ENCODE measurements at places on chromosomes 7 and 10. TPM values are rescaled to one million over a fixed set of nuclear protein-coding genes. Genes with fewer than 3 reads are reported as not detected.
A peak's percentile ranks its signal among the peaks of the same experiment; 100 is the strongest.

Gene DGKI
- not detected for total RNA-seq

Gene AKR1C3
- total RNA-seq = 551 TPM

- DNase-seq = no peak
Observed at GRCh38 chr10:118629211-118629610, 33.8 kb upstream of the PRLHR start.

GRCh38 chr7:134777908-134778580 is 1.4 kb upstream of the CALD1 start:
- no peak for DNase-seq

DNA sequence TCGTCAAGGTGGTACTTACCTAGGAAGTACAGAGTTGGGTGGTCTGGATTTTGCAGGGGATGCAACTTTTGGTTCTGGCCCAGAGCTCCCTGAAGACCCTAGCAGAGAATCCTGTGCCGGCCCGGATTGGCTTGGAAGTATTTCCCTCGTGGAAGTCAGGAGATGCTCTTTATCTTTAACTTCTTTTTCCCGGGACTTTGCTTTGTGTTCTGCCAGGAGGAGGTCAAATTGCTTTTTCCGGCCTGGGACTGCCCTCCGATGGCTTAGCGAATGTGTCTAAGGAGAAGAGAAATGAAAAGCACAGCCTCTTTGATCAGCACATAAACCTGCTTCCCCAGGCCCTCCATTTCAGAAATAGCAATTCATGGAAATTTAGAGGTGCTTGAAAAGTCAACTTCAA is 57.0 kb upstream of the EFCAB10 start:
- no peak for DNase-seq

DNA sequence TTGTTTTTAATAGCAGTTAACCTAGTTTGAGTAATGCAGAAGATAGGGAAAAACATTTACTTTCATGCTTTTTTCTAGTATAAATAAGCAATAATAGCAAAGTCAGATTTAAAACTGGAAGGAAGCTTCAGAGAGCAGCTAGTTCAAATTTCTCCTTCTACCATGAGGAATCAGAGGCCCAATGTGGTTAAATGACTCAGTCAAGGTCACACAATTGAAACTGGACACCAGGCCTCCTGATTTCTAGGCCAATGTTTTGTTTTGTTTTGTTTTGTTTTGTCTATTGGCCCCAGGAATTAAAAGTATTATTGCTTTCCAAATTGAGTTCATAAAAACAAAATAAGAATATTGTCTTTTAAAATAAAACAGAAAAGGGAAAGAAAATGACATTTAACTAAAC is 122.3 kb downstream of the TRIL start:
- no peak for DNase-seq

DNA sequence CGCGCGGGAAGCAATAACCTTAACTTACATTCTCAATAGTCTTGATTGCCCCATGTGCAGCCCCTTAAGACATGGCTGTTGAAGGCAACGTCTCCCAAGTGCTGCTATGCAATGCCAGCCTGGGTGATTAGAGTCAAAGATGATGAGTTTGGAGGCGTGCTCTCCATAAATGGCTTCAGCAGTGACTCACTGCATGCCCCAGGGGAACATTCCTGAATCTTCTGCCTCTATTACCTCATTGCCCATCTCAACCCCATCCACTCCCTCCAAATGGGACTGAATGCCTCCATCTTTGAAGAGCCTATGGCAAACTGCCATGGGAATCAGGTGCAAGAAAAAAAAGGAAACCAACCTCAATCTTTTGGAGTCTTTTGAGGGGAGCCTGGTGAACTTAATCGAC is 282.8 kb downstream of the SNX10 start:
- DNase-seq = no peak

DNA sequence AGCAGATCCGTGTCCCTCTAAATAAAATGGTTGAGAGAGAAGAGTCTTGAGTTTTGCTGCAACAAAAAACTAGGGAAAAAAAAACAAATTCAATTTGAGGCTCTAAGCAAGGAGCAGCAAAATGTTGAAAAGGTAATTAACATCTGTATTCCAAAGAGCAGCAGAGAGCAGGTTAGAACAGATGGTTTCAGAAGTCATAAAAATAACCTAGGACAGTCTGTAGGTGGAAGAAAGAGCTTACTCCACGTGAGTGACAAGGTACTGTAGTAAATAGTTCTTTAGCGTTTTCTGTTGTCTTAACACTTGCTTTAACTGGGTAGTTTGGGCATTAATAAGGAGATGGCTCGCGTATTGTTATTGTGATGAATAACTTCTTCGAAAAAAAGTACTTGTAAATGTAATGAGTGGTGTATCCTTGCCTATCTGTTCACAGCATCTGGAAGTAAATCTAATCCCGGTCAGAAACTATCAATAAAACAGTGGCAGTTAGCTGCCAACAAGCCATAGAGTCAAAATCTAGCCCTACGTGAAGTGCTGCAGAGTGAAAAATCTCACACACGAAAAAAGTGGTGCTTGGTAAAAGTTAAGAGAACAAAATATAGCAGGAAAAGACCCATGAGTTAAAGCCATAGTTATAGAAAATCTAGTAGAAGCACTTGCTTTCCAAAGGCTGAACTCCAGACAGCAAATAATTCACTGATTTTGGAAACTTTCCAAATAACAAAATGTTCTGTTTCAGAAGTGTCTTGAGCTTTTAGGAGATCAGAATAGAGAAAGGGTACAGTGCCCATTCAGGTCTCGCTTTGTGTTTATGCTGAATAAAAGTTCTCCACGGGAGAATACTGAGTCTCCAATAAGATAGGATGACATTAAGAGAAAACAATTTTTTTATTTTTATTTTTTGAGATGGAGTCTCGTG is 49.3 kb upstream of the PARD3 start:
- DNase-seq = no peak

DNA sequence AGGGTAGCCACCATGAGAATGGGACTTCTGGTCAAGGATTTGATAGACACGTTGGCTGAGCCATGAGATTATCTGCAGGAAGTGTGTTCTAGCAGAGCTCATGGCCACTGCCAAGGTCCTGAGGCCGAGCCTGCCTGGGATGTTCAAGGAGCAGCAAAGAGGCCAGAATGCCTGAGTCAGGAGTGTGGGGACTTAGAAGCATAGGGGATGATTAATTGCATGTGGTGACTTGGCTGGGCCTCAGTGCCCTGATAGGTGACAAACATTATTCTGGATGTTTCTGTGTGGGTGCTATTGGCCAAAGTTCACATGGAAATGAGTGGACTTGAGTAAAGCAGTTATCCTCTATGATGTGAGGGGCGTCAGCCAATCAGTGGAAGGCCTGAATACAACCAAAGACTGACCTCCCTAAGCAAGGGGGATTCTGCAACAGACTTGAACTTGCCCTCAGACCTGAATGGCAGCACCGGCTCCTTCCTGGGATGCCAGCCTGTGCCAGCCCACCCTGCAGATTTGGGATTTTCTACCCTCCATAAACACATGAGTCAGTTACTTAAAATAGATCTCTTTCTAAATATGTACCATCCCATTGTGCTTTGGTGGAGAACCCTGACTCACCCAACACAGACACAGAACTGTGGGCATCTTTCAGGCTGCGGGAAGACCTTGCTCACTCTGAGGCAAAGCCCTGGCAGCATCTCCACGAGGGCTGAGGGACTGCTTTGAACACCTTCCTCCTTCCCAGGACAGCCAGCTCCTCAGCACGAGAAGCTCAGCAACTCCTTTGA is 363.9 kb upstream of the MGMT start:
- no peak for DNase-seq

- no peak for DNase-seq
Observed at GRCh38 chr7:112788778-112789343, 1.3 kb downstream of the TMEM168 start.

- DNase-seq = no peak
Observed at GRCh38 chr7:7585241-7585928, 18.7 kb downstream of the MIOS start.

GRCh38 chr7:108045154-108045553 is 42.2 kb upstream of the LAMB1 start:
- DNase-seq = no peak

DNA sequence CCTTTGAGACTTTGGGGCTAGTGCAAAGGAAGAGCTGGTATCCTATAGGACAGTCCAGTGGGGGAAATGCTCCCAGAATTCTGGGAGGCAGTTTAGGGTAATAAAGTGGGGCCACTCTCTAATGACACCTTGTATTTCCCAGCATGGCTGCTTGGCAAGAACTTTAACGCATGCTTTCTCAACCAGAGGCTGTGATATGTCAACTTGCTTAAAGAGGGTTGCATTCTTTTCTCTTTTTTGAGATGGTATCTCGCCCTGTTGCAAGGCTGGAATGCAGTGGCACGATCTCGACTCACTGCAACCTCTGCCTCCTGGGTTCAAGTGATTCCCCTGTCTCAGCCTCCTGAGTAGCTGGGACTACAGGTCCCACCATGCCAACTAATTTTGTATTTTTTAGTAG is 38.4 kb downstream of the ALDH18A1 start:
- no peak for DNase-seq

- DNase-seq = no peak
Observed at GRCh38 chr10:5502571-5503476, 3.5 kb upstream of the CALML5 start.

- no peak for DNase-seq
Observed at GRCh38 chr7:123004931-123005330, 9.4 kb upstream of the TAS2R16 start.

GRCh38 chr10:76433161-76434005 is 1002.0 kb downstream of the LRMDA start:
- peak; percentile 9 for DNase-seq

- DNase-seq = peak; percentile 39
Observed at GRCh38 chr10:94076325-94076841, 82.7 kb downstream of the PLCE1 start.

DNA sequence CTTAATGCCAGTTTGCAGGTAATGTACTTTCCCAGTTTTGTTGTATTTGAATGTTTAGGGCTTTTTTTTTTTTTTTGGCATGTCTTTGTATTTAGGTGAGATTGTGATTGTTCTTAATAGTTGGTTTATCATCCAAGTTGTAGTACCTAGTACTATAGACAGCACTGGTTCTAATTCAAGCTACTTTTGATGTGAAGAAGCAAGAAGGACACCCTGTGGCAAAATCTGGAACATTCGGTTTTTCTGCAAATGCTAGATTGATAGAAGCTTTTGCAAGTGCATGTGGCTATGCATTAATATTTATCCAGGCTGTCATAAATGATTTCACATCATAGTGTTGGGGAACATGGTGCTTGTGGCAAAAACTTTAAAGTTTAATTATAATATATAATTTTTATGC is 248.9 kb downstream of the FOXP2 start:
- peak; percentile 3 for DNase-seq

GRCh38 chr10:4127518-4128315 is 342.7 kb upstream of the KLF6 start:
- DNase-seq = peak; percentile 26

GRCh38 chr7:130090745-130091532 is 20.6 kb downstream of the KLHDC10 start:
- no peak for DNase-seq

DNA sequence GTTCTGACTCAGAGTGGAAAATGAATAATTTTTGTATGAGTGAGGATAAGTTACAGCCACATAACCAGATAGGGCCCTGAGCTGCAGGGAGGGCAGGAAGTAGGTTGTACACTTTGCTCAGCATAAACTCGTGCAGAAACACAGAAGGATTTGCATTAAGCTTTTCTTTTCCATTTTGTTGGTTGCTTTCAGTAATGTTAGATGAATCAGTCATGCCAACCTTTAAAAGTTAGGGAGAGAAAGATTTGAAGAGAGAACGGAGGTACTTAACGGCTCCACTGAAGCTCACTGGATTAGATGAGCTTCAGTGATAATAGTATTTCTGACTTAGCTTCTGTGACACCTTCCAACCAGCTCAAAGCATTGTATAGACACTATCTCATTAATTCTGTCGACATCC is 348.1 kb downstream of the GATA3 start:
- DNase-seq = no peak
